ENCODE measurements at places on chromosomes 13 and 19.
A peak's percentile ranks its signal among the peaks of the same experiment; 100 is the strongest.

- peak; percentile 46 for DNase-seq
- no peak overlapping the region for H3K27ac ChIP-seq
- H3K27me3 ChIP-seq, result peaks cover 57% of the 10 kb centered on the region
- H3K36me3 ChIP-seq, result no peaks in the 10 kb centered on the region
Observed at GRCh38 chr19:54266133-54266532, 9.1 kb upstream of the LILRB5 start.

- DNase-seq, result no peak
- no peak overlapping the region for H3K4me3 ChIP-seq
- no peak overlapping the region for H3K27ac ChIP-seq
- no peaks in the 10 kb centered on the region for H3K27me3 ChIP-seq
- peaks cover 18% of the 10 kb centered on the region for H3K4me1 ChIP-seq
- no peaks in the 10 kb centered on the region for H3K36me3 ChIP-seq
Observed at GRCh38 chr13:98959291-98959690, 18.6 kb downstream of the DOCK9 start.

- H3K36me3 ChIP-seq, result peaks cover 24% of the 10 kb centered on the region
- H3K4me1 ChIP-seq, result peaks cover 19% of the 10 kb centered on the region
- H3K4me3 ChIP-seq, result no peak overlapping the region
- no peak for DNase-seq
Observed at GRCh38 chr19:55273978-55274707, 5.8 kb downstream of the HSPBP1 start.

GRCh38 chr13:94712812-94713560, 641 bp upstream of the SOX21 start:
- peak overlapping the region; percentile 42 for H3K4me3 ChIP-seq

DNA sequence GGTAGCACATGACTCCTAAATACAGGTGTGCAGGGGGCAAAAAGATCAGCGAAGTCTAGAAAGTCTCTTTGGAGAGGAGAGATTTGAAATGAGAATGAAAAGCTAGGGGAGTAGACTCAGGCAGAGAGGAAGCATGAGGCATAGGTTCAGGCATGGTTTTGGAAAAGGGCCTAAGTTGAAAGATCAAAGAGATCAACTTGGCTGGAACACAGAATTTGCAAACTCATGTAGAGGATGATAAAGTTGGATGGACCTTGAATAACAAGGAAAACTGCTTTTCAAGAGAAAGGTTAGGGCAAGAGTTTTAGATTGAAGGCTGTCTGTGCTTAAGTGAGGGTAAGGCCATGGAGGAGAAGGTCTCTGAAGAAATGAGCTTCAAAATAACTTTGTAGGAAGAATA, 47.4 kb upstream of the UBAC2 start:
- H3K4me1 ChIP-seq, result no peaks in the 10 kb centered on the region
- peaks cover 2% of the 10 kb centered on the region for H3K36me3 ChIP-seq
- no peak overlapping the region for H3K4me3 ChIP-seq
- H3K27me3 ChIP-seq, result no peaks in the 10 kb centered on the region

- H3K4me1 ChIP-seq, result no peaks in the 10 kb centered on the region
- no peak overlapping the region for H3K27ac ChIP-seq
- no peak overlapping the region for H3K4me3 ChIP-seq
- DNase-seq, result no peak
Observed at GRCh38 chr19:50629801-50630200, 9.9 kb downstream of the SYT3 start.

DNA sequence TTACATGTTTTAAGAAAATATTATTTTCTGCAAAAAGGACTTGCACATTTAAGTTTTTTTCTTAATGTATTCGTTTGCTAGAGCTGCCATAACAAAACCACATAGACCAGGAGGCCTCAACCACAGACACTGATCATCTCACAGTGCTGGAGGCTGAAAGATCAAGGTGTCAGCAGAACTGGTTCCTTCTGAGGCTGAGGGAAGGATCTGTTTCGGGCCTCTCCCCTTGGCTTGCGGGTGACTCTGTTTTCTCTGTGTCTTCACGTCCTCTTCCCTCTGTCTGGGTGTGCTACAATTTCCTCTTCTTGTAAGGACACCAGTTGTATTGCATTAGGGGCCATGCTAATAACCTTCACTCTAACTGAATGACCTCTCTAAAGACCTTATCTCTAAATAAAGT, 364.2 kb downstream of the IRS2 start:
- no peak for DNase-seq
- H3K4me1 ChIP-seq, result no peaks in the 10 kb centered on the region
- H3K4me3 ChIP-seq, result no peak overlapping the region
- no peaks in the 10 kb centered on the region for H3K27me3 ChIP-seq

GRCh38 chr13:49346460-49346859, 97.4 kb downstream of the CAB39L start:
- H3K36me3 ChIP-seq, result no peaks in the 10 kb centered on the region
- no peaks in the 10 kb centered on the region for H3K4me1 ChIP-seq
- H3K4me3 ChIP-seq, result no peak overlapping the region
- H3K27me3 ChIP-seq, result no peaks in the 10 kb centered on the region
- DNase-seq, result no peak
- no peak overlapping the region for H3K27ac ChIP-seq

GRCh38 chr13:30726192-30726591, 9.2 kb upstream of the ALOX5AP start:
- no peak for DNase-seq
- H3K36me3 ChIP-seq, result no peaks in the 10 kb centered on the region
- no peak overlapping the region for H3K27ac ChIP-seq
- no peak overlapping the region for H3K4me3 ChIP-seq
- no peaks in the 10 kb centered on the region for H3K27me3 ChIP-seq

DNA sequence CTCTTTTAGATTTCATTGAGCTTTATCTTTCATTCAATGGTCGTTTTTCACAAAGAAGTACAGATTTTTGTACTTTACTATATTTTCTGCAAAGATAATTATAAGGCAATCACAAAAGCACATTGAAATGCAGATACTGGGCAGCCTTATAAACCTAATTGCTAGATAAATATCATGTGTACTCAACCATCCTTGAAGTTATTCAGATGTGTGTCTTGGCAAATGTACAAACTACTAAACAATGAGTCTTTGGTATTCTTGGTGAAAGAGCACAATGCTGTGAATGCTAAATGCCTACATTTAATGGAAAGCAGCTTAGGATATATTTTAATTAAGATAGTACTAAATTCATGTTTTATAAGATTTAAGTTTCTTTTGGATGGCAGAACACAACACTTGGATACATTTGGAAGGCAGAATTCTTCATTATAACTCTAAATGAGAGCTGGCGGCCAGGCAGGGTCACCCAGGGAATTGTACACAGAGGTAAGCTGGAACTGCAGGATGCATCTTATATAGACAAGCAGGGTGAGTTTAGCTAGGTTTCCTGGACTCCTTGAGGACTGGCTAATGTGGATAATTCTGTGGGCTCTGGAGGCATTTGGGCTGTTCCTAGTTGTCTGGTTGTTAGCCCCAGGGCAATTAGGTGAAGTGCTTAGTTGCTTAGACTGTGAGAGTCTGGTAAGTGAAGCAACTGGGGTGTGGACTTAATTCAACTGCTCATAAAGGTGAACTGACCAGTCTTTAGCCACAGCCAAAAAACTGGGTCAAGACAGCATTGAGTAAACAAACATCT, 286.6 kb downstream of the PCDH20 start:
- no peak overlapping the region for H3K27ac ChIP-seq
- H3K4me3 ChIP-seq, result no peak overlapping the region
- DNase-seq, result no peak
- H3K27me3 ChIP-seq, result no peaks in the 10 kb centered on the region
- no peaks in the 10 kb centered on the region for H3K4me1 ChIP-seq

- DNase-seq, result no peak
- H3K27me3 ChIP-seq, result no peaks in the 10 kb centered on the region
Observed at GRCh38 chr19:4985551-4985991, 16.7 kb downstream of the KDM4B start.

DNA sequence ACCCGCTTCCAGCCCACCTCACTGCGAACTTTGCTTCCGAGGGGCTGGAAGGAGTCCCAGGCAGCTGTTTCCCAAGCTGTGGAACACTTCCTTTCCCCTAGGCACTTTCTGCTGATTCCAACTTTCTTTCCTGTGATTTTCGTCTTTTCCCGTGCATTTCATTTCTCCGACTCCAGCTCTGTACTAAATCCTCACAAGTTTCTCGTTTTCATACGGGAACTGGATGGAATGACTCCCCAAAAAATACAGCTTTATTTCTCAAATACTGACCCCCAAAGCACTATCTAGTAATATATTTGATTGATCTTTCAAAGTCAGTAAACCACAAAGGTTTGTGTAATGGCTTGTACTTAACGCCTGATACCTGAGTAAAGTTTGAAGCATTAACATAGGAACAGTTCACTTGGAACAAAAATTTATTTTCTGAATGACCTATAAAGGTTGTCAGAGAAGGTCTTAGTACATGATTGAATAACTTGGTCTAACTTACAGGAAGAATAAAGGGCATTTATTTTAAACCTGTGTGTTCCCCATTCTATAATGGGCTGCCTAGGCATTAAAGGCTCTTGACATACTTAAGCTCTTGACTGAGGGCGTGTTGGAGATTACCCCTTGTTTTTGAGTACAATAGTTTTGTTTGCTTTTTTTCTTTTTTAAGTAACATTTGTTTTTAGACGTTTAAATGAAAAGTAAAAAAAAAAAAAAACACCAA, 1.3 kb upstream of the PCDH9 start:
- H3K27ac ChIP-seq, result no peak overlapping the region
- DNase-seq, result no peak
- peaks cover 6% of the 10 kb centered on the region for H3K4me1 ChIP-seq
- H3K4me3 ChIP-seq, result no peak overlapping the region

GRCh38 chr19:32166238-32166637, 179.2 kb upstream of the ZNF507 start:
- no peak overlapping the region for H3K4me3 ChIP-seq
- no peaks in the 10 kb centered on the region for H3K4me1 ChIP-seq
- no peak for DNase-seq
- H3K27ac ChIP-seq, result no peak overlapping the region
- H3K27me3 ChIP-seq, result peaks cover 46% of the 10 kb centered on the region

GRCh38 chr13:73683746-73684145, 450.5 kb downstream of the KLF12 start:
- DNase-seq, result no peak
- H3K4me1 ChIP-seq, result peaks cover 4% of the 10 kb centered on the region
- H3K4me3 ChIP-seq, result no peak overlapping the region
- no peaks in the 10 kb centered on the region for H3K27me3 ChIP-seq
- H3K27ac ChIP-seq, result no peak overlapping the region

GRCh38 chr19:7391218-7391670, 42.5 kb downstream of the ARHGEF18 start:
- no peak overlapping the region for H3K4me3 ChIP-seq
- no peak for DNase-seq
- H3K27me3 ChIP-seq, result no peaks in the 10 kb centered on the region
- H3K36me3 ChIP-seq, result peaks cover 59% of the 10 kb centered on the region
- H3K4me1 ChIP-seq, result peaks cover 28% of the 10 kb centered on the region

GRCh38 chr13:23928985-23929384, 31.7 kb upstream of the C1QTNF9B start:
- H3K4me3 ChIP-seq, result no peak overlapping the region
- H3K36me3 ChIP-seq, result no peaks in the 10 kb centered on the region
- no peaks in the 10 kb centered on the region for H3K4me1 ChIP-seq
- DNase-seq, result no peak

- no peak for DNase-seq
- H3K36me3 ChIP-seq, result peaks cover 2% of the 10 kb centered on the region
- no peak overlapping the region for H3K27ac ChIP-seq
Observed at GRCh38 chr13:83883061-83883523, 818 bp upstream of the SLITRK1 start.

GRCh38 chr13:40275155-40275554, 391.3 kb downstream of the FOXO1 start:
- H3K4me1 ChIP-seq, result peaks cover 19% of the 10 kb centered on the region
- peaks cover 19% of the 10 kb centered on the region for H3K27me3 ChIP-seq
- no peak overlapping the region for H3K27ac ChIP-seq
- DNase-seq, result no peak
- H3K36me3 ChIP-seq, result no peaks in the 10 kb centered on the region
- no peak overlapping the region for H3K4me3 ChIP-seq

GRCh38 chr19:29673451-29674371, 8.4 kb downstream of the PLEKHF1 start:
- peak overlapping the region; percentile 90 for H3K4me3 ChIP-seq
- peak overlapping the region; percentile 98 for H3K27ac ChIP-seq
- H3K4me1 ChIP-seq, result peaks cover 69% of the 10 kb centered on the region
- no peak for DNase-seq

- no peaks in the 10 kb centered on the region for H3K36me3 ChIP-seq
- no peak overlapping the region for H3K27ac ChIP-seq
- H3K4me3 ChIP-seq, result no peak overlapping the region
- H3K27me3 ChIP-seq, result no peaks in the 10 kb centered on the region
Observed at GRCh38 chr13:67134417-67135129, 95.6 kb downstream of the PCDH9 start.

- DNase-seq, result no peak
- H3K4me3 ChIP-seq, result peak overlapping the region; percentile 73
- peaks cover 53% of the 10 kb centered on the region for H3K4me1 ChIP-seq
- no peaks in the 10 kb centered on the region for H3K27me3 ChIP-seq
Observed at GRCh38 chr19:41545547-41545946, 30.4 kb upstream of the CEACAM21 start.

- H3K4me1 ChIP-seq, result peaks cover 5% of the 10 kb centered on the region
- H3K36me3 ChIP-seq, result no peaks in the 10 kb centered on the region
Observed at GRCh38 chr19:29308977-29309590, 96.1 kb upstream of the UQCRFS1 start.

DNA sequence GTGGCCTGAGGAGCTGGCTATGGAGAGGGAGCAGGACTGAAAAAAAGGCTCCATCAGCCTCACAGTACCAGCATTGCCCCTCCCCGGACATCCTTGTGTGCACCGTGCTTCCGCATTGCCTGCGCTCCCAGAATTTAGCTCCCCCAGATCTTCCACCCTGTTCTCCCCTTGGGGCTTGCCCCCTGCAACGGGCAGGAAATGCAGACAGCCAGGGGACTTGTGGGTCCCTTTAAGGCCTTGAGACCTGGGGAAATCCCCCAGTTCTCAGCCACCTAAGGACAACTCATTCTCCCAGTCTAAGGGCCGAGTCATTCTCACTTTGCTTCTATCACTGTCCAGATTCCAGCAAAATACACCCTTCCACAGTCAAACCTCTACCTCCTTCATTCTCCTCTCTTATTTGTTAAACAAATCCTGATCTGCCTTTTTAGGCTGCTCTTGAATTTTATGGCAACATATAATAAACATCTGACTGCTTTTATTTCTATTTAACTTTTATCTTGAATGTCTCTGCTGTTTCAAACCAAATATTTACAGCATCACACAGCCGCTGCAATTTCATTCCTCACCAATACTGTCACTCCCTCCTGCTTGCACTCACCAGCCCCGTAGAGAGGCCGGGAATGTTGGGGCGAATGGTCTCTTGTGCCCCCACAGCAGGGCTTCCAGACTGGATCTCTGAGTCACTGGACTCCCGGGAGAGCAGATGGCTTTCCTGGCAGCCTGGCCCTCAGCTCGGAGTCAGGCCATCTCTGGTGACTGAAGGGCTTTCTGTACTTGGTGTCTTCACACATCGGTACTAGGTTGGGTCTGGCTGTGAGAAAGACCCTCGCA, 221.9 kb downstream of the TSHZ3 start:
- peaks cover 54% of the 10 kb centered on the region for H3K27me3 ChIP-seq
- DNase-seq, result no peak
- no peak overlapping the region for H3K4me3 ChIP-seq
- H3K4me1 ChIP-seq, result no peaks in the 10 kb centered on the region
- H3K36me3 ChIP-seq, result no peaks in the 10 kb centered on the region
